ENCODE measurements at places on chromosomes 2 and 18.
A peak's percentile ranks its signal among the peaks of the same experiment; 100 is the strongest.

- no peak for DNase-seq
Observed at GRCh38 chr2:236568068-236568921, 1.3 kb upstream of the ACKR3 start.

GRCh38 chr2:102592601-102593000 is 26.8 kb upstream of the SLC9A2 start:
- no peak for DNase-seq

DNA sequence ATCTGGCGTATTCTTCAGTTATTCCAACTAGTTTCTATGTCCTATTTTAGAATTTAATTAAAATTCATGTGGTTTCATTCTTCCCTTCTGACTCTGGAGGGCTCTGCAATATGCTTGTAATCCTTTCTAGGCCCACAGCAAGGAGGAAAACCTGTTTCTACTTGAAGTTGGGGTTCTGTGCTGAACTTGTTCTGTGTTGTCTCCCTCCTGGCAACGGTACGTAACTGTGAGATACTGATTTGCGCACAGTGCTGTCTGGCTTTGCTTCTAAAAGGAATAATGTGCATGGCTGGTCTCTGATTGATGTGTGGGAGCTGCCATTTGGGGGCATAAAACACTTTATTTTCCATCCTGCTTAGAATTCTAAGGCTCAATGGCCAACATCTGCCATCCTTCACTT is 81.7 kb downstream of the NABP1 start:
- no peak for DNase-seq

- DNase-seq: peak; percentile 2
Observed at GRCh38 chr2:14632133-14632936, at the start of gene LRATD1. TSS of gene LRATD1 (plus strand) at chr2:14632717. CDS start at chr2:14633980, 1,263 bp downstream.

DNA sequence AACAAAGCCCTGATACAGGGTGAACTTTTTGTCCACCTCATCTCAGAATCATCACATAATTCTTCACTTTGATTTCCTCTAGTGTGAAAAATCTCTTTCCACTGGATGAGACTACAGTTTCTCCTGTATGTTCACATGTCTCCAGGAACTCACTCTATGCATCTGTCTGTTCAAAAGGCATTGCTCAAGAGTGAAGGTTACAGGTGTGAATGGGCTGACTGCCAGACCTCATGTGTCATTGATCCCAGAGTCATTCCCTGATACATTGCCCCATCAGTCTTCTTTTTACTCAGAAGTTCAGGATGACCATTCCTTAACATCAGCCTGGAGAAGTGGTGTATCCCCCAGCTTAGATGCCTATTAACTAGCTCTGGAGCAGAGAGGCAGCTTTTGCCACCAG is 4.4 kb upstream of the DSC3 start:
- DNase-seq: no peak

DNA sequence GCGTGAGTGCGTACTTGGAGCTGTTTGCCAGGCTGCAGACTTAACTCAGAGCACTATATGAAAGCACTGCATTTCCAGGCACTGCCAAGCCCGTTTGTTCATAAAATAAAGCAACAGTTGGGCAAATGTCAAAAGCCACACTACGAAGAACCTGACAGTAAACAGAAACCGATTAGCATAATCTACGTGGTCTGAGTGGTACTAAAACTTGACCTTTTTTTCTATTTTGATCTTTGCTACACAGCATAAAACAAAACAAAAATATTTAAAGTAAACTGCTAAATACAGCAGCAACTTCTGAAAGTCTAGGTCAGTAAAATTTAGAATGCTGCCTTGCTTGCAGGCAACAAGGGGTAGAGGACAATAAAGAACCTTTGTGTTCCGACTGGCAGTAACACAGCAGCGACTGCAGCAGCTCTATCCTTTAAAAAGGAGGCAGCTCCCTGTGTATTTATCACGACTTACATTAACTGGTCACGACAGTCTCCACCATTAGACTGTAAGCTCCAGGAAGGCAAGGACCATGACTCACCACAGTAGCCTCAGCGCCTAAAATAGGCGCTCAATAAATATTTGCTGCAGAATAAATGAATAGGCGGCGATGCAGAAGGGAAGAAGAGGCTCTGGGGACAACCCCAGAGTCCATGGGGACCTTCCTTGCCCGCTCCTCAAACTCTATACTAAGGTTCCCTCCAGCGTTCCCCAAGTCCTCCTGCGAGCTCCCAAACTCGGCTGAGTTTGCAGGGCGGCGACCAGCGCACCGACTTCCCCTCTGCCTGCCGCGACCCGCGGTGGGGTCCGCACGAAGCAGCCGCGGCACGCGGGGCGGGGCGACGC is 902 bp downstream of the SS18 start:
- DNase-seq: no peak

DNA sequence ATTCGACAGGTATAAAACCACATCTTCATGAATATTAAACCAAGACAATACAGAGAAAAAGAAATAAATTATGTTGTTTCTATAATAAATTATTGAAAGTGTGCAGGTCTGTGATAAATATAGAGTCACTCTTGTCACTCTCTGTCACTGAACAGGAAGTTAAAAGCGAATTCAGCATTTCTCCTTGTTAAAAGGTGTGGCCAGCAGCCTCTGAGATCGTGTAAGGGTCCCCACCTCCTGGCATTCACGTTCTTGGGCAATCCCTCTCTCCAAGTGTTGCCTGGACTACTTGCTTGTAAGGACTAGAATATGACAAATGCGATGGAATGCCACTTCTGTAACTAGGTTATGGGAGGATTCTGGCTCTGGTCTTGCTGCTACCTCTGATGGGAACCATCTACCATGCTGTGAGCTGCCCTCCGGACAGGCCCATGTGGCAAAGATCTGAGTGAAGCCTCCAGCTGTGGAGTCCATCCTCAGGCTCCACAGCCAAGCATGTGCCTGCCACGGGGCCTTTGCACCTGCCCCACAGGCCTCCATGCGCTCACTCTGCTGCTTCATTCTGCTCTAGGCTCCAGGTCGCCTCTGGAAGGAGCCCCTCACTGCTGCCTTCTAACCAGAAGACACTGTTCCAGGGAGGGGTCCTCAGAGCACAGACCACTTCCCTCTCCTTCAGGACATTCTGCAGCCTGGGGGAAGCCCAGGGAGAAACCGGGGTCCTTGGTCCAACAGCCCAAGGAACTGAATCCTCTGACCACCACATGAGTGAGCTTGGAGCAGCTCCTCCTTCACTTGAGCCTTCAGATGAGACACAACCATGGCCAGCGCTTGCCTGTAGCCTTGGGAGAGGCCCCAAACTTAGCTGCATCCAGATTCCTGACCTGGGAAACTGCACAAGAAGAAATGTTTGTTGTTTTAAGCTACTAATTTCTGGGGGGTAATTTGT is 202.9 kb upstream of the HDAC4 start:
- no peak for DNase-seq

DNA sequence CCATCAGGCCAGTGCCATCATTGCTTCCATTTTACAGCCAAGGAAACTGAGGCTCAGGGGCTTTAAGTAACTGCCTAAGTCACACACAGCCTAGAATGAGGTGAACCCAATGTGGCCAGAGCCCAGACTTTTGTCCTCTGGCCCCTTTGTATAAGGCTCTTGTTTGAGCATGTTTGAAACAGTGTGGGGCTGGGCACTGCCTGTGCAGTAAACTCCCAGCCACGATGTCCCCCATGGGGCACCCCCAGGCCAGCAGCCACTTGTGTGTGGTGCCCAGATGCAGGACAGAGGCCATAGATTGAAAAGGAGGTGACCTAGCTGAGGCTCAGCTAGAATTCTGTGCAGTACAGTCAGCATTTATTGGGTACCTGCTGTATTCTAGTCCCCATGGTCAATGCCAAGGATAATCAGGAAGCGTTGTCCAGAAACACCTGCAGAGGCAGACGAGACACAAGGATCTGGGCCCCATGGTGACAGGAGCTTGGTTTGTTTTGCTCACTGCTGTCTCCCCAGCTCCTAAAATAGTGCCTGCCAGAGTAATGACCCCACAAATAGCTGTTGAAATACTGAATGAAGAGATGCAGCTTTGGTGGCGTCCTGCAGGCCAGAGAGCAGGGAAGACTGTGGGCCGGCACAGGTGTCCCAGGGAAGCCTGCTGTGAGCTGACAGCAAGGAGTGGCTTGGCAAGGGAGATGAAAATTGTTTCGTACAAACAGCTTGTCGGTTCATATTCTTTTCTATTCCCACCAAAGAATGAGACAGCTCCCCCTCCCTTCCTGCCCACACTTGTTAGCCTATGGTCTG is 160.7 kb downstream of the LDLRAD4 start:
- no peak for DNase-seq

GRCh38 chr2:101145406-101145805 is 5.8 kb downstream of the TBC1D8 start:
- no peak for DNase-seq

DNA sequence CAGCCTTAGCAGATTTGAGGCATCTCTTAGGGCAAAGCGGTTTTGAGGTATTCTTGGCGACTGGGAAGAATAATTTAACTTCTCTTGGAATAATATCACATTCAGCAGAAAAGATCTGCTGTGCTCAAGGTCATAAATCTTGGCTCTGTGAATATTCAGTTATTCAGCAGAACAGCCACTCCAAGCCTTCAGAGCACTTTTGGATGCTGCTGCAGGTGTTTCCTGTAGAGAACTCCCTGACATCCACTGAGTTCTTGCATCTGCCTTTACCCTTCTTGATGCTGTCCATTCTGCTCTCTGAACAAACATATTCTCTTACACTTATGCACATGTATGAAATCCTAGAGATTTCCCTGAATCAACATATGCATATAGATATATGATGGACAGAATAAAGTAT is 390.3 kb downstream of the NRXN1 start:
- no peak for DNase-seq

- no peak for DNase-seq
Observed at GRCh38 chr2:79573895-79574674, 61.2 kb downstream of the CTNNA2 start.

GRCh38 chr2:136319237-136319636 is 201.3 kb upstream of the CXCR4 start:
- DNase-seq: no peak

DNA sequence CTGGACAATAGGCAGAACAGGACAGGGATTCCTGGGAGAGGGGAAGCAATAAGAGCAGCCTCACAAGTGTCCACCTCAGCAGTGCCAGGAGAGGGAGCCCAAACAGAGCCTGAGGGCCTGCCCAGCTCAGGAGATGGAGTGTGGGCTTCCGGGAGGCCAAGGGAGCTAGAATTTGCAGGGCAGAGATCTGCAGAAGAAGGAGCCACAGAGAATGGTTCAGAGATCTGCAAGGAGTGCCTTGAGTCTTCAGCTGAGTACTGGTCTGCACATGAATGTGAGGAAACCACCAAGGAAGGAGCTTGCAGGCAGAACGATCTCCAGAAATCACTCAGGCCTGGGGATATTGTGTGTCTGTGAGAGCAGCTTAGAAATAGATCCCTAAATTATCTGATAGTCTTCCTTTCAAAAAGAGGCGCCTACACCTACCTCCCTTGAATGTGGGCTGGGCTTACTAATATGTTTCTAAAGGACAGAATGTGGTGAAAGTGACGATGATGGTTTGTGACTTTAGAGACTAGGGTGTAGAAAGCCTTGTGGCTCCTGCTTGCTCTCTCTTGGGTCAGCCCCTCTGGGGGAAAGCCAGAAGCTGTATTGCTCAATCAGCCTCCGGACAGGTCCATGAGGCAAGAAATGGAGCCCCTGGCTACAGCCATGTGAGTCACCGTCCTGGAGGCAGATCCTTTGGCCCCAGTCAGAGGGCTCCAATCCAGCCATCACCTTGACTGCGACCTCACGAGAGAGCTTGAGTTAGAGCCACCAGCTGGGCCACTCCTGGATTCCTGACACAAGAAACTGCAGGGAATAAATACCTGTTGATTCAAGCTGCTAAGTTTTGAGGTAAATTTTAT is 7.6 kb upstream of the LPIN1 start:
- no peak for DNase-seq

DNA sequence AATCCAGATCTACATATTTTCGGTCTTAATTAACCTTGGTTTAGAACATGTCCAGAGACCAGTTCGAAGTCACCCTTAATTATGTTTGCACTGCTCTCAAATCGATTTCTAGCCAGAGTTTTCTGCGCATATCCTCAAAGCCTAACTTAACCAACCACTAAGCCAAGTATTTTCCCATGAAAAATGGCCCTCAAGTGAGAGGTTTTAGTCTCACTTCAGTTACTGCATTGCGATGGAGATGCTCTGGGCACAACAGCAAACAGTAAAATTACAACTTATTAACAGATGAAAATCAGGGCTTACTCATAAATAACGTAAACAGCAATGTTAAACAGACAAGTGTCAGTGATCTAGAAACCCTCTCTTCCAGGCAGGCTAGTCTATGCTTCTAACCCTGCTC is 4.5 kb downstream of the RTN4 start:
- no peak for DNase-seq

GRCh38 chr2:120814352-120814751 is 78.7 kb downstream of the GLI2 start:
- no peak for DNase-seq

GRCh38 chr18:37564711-37565100 is 892 bp downstream of the CELF4 start:
- DNase-seq: no peak

DNA sequence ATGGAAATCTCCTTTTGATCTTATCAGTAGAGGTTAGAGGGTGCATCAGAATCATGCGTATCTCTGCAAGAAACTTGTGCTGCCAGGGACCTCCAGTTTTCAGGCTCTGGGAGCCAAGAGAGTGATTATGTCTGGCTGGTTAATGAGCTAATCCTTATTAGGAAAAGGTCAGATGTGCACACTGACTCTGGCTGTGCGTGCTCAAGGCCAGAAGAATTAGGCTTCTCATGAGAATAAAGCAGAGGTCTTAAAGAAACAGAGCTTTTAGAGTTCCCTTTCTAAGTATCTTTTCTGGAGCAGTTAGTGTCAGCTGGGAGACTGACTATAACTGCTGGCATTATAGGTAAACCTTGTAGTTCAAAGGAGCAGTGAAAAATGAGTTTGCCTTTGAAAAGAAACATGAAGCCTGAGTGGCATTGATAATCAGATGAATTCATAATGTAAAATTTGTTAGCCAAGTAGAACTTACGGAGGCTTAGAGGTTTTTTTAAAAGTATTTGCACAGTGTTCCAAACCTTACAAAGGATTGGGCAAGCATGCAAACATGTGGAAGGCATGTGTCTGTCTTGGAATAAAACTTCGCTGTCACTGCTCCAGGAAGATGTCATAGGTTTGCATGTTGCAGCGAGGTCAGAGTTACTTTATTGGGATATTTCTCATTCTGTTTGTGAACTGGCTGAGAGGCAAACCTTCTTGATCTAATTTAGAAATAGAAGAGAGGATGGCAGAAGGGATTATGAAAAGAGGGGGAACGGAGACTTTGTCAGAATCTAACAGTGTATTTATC is 151.7 kb downstream of the ARHGAP28 start:
- DNase-seq: no peak
